Activated CD8-positive, alpha-beta memory T cell treated with anti-CD3 and anti-CD28 coated beads, Interleukin-2, amount 10 ng/mL, durations not matched to agents 7 days and 5 days (primary cell): ENCODE measurements at places on chromosomes 5 and 9.

DNA sequence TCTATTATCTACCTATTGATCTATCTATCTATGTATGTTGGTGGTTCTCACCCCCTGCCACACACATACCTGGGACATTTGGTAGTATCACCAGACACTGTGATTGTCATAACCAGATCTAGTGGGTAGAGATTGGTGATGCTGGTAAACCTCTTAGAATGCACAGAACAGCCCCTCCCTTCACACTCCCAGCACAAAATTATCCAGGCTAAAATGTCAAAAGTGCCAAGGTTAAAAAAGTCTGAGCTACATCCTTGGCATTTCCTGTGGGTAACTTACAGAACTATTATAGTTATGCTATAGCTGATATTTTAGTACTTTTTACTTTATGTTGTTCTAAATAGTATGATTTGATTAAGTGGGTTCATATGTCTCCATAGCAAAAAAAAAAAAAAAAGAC is 151.0 kb downstream of the FER start:
- no peak for DNase-seq

DNA sequence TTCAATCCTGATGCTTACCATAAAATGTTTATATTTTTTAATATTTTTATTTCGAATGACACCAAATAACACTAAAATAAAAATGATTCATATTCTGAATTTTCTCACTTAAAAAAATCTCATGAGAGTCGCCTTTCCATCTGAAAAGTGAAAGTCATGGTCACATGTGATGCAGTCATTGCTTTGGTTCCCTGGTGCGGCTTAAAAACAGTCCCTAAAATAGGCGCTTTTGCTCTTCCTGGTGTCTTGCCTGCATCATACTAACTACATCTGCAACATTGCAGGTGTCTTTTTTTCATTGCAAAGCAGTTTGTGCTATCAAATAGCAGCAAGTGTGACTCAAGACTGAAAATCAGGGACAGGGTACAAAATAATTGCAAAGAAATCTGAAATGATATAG is 185.2 kb upstream of the NREP start:
- DNase-seq: no peak

DNA sequence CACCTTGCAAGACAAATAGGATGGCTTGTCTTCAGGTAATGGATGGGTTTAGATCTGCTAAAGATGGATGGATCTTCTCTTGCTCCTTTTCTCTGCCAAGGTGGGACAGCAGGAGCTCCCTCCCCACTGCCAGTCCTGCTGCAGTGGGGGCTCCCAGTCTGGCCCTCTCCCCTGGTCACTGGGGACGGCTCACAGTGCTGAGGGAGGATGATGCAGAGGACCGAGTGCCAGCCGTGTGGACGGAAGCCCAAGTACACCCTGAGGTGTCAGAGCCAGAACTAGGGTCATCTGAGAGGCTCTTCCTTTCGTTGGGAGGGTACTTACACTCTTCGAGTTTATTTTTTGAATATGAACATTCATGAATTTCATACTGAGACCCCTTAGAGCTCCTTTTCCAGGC is 5.7 kb downstream of the CCDC69 start:
- DNase-seq: no peak

DNA sequence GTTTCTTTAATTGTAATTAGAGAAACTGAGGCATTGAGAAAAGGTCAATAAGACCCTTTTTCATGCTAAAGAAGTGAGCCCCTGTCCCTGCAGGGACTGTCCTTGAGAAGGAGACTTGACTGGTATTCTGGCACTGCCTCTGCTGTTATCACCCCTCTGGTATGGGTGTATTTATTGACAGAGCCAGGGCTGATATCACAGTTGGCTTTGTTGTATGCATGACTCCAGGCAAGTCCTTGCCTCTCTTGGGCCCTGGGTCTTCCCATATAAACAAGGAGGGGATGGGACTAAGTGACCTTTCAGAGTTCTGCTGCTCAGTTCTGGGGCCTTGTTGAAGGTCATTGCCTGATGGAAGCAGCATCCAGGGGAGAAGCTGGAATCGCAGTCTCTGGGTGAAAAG is 71.8 kb upstream of the PPARGC1B start:
- no peak for DNase-seq

DNA sequence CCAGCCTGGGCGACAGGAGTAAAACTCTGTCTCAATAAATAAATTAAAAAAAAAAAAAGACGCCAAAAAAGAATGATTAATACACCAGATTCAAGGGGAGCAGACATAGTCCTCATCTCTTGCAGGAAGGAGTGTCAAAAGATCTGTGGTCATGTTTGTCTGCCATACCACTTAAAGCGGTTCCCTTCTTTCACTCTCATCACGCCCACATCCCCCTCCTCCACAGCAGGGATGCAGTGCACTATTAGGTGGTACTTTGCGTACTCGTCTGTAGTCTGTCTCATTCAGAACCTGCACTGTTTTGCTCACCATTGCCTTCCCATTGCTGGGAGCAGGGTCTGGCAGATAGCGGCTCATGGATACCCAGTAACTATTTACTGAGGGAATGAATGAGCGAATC is 11.2 kb downstream of the CDHR2 start:
- DNase-seq: no peak

DNA sequence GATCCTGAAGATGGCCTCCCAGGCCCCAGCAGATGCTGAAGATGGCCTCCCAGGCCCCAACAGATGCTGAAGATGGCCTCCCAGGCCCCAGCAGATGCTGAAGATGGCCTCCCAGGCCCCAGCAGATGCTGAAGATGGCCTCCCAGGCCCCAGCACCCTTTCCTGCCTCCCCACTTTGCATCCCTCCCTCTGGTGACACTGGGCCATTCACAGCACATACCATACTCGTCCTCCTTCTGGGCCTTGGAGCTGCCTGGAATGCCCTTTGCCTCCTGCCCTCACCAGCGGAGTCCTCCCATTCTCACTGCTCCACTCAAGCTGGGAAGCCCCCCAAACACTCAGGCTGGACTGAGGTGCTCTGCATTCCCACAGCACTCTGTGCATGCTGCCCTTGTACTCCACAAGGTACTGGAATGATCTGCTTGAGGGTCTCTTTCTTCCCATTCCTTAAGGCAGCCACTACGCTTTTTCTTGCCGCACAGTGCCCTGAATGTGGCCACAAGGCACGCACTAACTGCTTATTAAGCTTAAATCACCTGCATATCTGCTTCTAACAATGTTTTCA is 550.0 kb downstream of the BNC2 start:
- DNase-seq: no peak

- DNase-seq: no peak
Observed at GRCh38 chr5:129399069-129399468, 61.0 kb upstream of the ADAMTS19 start.

GRCh38 chr5:143554187-143554717 is 150.8 kb upstream of the NR3C1 start:
- DNase-seq: no peak

GRCh38 chr9:31908158-31908890 is 476.1 kb upstream of the ACO1 start:
- no peak for DNase-seq

DNA sequence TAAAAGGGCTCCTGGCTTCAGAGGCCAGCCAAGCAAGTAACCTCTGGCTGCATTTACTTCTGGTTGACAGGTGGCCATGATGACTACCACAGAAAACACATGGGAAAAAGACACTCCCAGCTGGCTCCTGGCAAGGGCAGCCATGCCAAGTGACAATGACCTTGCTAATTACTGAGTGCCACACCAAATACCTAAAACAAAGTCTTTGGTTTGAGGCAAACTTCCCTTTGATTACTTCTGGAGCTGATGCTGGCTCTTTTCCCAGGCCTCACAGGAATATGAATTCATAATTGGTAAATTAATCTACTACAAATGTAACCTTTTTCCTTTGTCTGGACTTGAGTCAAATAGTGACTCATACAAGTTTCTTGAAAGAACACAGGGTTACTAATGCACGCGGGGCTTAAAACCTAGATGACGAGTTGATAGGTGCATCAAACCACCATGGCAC is 61.0 kb downstream of the LPAR1 start:
- DNase-seq: no peak

GRCh38 chr9:110049699-110050450 is 158.1 kb downstream of the C9orf152 start:
- peak; percentile 40 for DNase-seq

- no peak for DNase-seq
Observed at GRCh38 chr9:111598733-111599091, 735 bp downstream of the PTGR1 start.

GRCh38 chr5:75414241-75414640 is 77.2 kb downstream of the HMGCR start:
- no peak for DNase-seq

DNA sequence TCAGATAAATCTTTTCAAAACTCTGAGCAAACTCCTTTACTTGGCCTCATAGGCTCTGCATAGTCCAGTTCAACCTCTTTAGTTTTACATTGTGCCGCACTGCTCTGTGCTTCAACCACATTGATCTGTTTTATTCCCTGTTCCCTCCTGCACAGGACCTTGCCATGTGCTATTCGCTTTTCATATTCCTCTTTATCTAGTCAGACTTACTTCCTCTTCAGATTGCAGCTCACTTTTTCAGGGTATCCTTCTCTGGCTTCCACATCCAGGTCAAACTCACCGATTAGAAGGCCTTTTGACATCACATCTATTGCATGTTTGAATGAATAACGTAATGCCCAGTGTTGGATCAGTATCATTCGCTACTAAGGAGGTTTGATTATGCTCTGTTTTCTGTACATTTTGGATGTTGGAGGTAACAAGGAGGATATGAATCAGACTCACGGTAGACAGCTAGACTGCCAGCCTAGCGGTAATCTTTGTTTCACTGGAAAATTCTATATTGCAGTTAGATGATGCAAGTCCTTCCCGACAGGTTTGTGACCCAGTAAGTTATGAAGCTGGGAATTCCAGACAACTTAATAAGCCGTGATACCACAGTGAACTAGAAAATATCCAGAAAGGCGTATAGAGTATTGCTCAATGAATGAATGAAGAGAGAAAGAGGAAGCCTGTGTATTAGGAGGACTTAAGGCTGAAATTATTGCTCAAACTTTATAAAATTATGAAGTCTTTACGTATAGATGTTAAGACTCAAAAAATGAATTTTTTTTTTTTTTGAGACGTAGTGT is 65.7 kb downstream of the IQGAP2 start:
- DNase-seq: no peak

GRCh38 chr5:135241536-135241935 is 157.5 kb downstream of the MACROH2A1 start:
- DNase-seq: peak; percentile 16
